ENCODE measurements at places on chromosomes 4 and X.

- DNase-seq, result no peak
Measured at GRCh38 chr4:823761-824460, 2.0 kb downstream of the CPLX1 start.

- no peak for DNase-seq
Measured at GRCh38 chr4:148651991-148652390, 209.8 kb upstream of the NR3C2 start.

DNA sequence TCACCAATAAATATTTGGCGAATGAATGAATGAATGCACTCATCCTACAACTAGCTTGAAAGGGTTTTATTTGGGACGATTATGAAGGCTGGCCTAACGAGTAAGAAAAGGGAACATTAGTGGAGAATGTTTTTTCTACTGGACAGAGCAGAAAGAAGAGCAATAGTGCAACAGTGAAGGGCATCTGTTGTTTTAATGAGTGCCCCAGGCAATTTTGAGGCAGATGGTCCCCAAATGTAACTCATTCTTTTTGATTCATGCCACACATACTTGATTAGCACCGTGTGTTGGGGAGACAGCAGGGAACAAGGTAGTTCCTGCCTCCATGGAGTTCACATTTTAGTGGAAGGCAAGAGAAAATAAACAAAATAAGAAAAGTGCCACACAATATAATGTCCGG lies 22.7 kb upstream of the INTS6L start:
- DNase-seq, result no peak

GRCh38 chr4:10158333-10158942 lies 41.8 kb upstream of the WDR1 start:
- DNase-seq, result no peak

DNA sequence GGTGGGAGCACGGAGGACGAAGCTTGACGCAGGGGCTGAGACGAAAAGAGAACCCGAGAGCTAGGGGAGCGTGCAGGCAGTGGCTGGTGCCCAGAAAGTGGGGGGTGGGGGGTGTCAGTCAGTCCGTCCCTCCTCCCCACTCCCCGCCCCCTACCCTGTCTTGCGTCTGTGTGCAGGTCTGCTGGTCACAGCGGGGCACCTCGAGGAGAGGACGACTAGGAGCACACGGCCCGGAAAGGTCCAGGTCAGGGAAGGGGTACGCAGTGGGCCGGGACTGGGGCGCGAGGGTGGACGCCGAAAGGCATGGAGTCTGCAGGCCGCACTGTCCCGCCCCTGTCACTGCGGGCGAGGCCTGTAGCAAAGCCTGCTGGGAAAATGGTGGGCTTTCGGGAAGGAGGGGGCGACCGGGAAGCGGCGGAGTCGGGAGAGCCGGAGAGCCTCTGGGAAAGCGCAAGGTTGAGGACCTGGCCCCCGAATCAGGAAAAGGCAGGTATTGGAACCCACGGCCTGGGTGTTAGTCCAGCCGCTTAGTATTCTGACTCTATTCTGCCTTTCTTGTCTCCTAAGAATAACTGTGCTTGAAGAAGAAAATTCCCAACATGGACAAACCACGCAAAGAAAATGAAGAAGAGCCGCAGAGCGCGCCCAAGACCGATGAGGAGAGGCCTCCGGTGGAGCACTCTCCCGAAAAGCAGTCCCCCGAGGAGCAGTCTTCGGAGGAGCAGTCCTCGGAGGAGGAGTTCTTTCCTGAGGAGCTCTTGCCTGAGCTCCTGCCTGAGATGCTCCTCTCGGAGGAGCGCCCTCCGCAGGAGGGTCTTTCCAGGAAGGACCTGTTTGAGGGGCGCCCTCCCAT lies 769 bp downstream of the TCEAL1 start:
- no peak for DNase-seq

DNA sequence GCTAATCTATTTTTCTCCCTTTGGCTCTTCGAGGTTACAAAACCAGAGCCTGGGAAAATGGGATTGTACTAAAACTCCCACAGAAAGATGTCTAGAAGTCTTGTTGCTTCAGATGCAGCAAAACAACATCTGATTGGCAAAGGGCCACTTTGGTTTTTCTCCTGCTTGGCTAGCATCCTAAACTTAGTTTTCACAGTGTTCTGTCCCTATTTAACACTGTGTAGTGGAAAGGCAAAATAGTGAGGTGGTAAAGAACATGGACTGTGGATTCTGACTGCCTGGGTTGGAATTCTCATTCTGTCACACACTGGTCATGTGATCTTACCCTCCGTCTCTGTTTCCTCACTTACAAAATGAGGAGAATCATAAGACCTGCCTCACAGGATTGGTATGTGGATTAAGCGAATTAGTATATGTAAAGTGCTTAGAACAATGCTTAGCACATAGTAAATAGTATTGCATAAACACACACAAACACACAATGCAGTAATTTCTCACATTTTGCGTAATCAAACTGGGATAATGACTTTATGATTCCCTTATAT lies 23.5 kb downstream of the TIGD2 start:
- DNase-seq, result no peak
